ENCODE measurements at places on chromosomes 1 and 21.

GRCh38 chr1:174942547-174943255 is 57.0 kb upstream of the CACYBP start:
- no peak for DNase-seq

DNA sequence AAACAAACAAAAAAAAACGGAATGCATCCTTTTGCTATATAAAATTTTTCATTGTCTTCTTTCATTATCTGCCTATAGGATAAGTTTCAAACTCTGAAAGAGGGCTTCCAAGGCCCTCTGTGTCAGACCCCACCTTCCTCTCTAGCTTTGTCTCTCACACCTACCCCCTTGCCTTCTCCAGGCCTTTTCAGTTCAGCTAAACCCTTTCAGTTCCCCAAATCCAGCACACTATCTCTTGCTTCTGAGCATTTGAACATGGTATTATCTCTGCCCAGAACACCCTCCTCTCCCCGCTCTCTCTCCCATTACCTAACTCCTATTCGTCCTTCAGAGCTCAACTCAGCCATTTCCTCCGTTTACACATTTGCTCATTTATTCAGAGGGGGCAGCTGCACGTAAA is 35.7 kb downstream of the C1orf216 start:
- no peak for DNase-seq

- DNase-seq, result no peak
Measured at GRCh38 chr1:187009320-187009719, 180.6 kb downstream of the PLA2G4A start.

- DNase-seq, result no peak
Measured at GRCh38 chr1:231557898-231558707, 29.6 kb downstream of the TSNAX start.

GRCh38 chr1:117499071-117499470 is 106.8 kb upstream of the TENT5C start:
- no peak for DNase-seq

- no peak for DNase-seq
Measured at GRCh38 chr1:38693031-38693430, 166.5 kb downstream of the RRAGC start.

DNA sequence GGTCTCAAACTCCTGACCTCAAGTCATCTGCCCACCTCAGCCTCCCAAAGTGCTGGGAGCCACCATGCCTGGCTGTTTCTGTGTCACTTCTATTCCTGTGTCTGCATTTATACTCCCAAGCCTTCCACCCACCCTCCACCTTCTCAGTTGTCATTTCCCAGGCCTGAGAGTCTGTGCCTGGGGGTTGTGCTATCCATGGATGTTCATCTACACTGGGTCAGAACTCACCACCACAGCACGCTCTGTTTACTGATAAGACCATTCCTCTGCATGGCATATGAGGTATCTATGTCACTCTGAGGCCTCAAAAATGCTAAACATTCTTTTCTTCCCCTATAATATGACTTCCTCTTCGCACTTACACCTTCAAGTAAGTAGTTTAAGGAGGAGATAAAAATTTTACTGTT is 6.1 kb downstream of the NENF start:
- DNase-seq, result no peak

DNA sequence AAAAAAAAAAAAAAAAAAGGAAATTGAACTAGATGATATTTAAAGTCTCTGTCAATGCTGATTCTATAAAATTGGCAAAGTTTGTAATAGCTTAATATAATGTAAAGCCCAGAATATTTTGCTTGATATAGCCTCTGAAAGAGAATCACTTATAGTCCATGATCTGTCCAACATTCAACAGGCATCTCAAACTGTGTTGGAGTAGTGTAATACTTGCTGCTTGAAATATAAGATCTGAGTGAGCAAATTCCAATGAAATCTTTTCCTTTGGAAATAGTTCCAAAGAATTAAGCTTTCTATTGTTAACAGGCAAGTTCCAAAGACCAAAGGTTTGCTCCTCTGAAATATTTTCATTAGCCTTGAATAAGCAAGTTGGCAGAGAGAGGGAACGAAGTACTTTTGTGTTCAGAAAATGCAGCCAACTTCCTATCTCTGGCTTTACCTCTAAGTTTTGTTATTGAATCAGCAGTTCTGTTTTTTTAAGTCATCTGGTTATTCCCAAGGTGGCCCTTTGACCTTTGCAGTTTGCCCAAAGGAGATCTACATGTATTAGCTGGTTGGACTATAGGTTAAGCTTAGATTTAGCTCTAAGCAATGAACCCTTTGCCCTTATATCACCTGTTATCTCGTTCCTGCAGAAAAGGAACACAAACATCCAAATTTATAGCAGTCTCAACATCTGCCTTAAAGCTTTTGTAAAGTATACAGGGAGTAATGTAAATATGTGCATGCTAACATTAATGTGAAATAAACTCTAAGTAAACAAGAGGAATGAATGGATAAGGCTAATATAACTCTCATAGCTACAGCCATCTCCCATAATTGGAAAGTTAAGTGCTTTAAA is 24.4 kb upstream of the CEP350 start:
- DNase-seq, result no peak

GRCh38 chr1:11960715-11961114 is 19.5 kb upstream of the MFN2 start:
- DNase-seq, result no peak

DNA sequence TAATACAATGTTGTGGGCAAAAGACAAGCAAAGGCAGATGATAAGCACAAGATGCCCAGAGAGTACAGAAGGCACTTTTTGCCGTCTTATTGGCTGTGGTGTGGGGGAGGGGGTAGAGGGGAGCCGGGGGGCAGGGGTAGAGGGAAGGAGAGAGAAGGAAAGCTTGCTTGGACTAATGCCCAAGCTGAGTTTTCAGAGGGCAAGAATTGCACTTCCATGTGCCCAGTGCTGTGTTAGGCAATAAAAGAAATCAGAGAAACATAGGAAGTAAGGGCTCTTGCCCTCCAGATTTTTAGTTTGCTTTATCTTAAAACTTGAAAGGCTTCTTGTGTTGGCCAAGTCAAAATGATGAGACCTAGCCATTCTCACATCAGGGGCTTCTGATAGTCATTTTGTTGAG is 8.3 kb downstream of the S100A12 start:
- no peak for DNase-seq

- DNase-seq, result no peak
Measured at GRCh38 chr1:196136396-196136795, 471.8 kb downstream of the KCNT2 start.

GRCh38 chr1:52281518-52281917 is 84.5 kb downstream of the CC2D1B start:
- no peak for DNase-seq

DNA sequence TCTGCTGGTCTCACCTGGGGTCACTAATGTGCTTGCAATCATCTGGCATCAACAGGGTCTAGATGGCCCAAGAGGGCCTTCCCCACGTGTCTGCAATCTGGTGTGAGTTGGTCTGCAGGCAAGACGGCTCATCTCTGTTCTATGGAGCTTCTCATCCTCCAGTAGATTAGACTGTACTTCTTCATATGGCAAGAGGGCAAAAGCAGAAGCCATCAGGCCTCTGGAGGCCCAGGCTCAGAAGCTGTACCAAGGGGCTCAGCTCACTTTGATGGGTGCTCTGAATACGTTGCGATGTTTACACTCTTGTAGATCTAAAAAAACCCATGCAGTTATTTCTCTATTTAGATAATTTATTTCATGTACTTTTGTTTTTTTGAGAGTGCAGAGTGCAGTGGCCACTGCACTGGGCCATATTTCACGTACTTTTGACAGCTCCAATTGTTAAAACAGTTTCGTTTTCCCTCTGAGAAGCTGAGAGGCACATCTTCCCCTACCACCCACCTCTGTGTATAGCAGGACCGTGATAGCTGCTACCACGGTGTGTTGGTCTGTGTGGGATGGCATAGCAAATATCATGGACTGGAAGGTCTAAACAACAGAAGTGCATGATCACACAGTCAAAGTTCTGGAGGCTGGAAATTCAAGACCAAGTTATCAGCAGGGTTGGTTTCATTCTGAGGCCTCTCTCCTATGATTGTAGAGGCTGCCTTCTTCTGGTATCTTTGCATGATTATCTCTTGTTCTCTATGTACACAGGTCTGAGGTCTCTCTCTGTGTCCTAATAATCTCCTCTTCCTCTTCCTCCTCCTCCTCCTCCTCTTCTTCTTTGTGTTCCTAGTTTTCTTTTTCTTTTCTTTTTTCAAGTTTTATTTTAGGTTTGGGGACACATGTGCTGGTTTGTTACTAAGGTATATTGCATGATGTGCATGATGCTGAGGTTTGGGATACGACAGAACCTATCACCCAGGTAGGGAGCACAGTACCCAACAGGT is 17.0 kb downstream of the CITED4 start:
- DNase-seq, result no peak

DNA sequence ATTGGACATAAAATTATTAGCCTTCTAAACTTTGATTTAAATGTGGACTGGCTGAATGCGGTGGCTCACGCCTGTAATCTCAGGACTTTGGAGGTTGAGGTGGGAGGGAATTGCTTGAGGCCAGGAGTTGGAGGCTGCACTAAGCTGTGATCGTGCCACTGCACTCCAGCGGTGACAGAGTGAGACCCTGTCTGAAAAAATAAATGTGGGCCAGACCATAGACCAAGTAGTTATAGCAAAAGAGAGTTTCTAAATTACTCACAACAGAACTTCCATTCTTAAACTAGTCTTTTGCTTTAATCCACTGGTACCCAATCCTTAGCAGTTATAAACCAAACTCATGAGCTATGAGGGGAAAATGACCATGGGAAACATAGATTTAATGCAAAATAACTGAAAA is 35.2 kb downstream of the RAP1A start:
- DNase-seq, result no peak

DNA sequence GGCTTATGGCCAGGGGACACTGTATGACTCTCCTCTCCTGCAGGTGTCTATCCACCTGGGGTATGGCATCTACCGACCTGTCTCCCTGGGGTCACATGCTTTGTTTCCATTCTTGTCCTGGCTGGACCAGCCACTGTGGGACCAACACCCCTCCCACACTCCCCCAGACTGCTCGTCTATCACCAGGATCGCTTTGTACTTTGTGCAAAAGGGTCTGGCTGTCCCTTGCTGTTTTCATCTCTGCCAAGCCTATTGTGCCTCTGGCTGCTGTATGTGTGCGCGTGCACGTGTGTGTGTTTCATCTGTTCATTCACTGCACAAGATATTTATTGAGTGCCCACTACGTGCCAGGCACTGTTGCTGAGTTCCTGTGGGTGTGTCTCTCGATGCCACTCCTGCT is 25.5 kb downstream of the ETNK2 start:
- no peak for DNase-seq

DNA sequence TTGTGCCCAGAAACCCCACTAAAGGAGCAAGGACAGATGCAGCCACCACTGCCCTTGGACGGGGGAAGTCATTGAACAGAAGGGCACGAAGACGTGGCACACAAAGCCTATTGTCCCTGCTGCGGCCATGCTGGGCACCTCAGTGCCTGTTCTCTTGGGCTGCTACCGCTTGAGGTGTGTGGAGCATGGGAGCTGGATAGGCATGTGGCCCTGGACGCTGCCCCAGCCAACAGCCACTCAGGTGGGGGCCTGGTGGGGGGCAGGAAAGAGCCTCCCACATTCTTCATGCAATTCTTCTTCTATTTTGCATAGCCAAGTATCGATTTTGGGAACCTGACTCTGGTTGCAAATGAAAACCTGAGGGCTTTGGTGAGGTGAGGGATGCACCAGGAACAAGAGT is 337.2 kb downstream of the RPS6KC1 start:
- DNase-seq, result no peak

GRCh38 chr1:243500512-243500911 is 244.7 kb downstream of the SDCCAG8 start:
- no peak for DNase-seq

DNA sequence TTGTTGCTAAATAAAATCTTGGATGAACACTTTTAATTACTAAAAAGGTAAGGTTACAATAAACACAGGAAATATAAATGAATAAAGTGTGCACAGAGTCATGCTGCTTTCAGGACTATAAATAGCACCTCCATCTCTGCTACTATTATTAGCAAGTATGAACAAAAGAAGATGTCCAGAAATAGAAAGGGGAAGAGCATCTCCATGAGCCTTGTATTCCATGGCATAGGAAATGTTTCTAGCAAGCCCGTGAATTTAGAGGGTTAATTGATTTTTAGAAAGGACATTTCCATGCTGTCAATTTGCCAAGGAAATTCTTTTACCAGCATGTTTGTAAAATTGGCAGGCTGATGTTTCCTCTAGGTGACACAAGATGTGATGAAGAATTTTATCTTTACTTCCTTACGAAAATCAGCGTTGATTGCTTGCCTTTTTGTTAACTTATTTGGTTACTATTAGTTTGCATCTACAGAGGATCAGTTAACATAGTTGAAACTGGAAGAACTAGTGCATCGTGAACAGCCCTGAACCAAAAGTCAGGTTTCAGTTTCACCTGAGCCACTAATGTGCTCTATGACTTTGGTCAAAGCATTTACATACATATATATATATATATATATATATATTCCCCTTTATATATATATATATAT is 45.3 kb downstream of the NR5A2 start:
- DNase-seq, result no peak

DNA sequence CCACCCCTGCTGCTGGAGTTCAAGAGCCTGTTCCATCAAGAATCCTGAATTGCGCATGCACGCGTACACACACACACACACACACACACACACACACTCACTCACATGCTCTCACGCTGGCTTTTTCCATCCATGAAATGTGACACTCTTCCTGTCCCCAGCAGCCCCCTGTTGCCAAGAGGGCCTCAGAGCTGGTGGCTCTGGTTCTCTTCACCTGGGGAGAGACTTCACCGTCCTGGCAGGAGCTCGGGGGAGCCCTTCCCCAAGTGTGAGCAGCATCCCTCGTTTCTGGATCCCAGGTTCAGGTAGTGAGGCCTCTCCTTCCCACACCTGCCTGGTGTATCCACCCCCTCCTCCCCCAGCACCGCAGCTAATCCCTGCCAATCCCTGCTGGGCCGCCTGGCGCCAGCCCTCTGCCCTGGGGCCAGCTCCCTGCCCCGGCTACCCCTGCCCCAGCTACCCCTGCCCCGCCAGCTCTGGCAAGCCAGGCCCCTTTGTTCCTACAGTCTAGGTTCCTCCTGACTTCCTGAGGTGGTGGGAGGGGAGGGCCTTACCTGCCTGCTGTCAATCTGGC is 9.9 kb downstream of the PLOD1 start:
- DNase-seq, result no peak

GRCh38 chr21:15400905-15401304 is 328.9 kb upstream of the USP25 start:
- DNase-seq, result no peak

- DNase-seq, result no peak
Measured at GRCh38 chr1:25568834-25569596, 25.6 kb downstream of the LDLRAP1 start.
